ENCODE measurements at places on chromosomes 11 and 22.

DNA sequence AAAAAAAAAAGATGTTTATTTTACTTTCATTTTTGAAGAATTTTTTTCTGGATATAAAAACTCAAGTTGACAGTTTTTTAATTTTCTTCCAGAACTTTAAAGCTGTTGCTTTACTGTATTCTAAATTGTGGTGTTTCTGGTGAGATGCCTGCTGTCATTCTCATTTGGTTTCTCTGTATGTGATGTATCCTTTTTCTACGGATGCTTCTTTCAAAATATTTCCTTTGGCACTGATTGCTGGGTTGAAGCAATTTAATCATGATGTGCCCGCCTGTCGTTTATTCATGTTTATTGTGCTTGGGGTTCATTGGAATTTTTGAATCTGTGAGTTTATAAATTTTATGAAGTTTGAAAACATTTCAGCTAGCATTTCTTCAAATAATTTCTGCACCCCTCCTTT, 29.4 kb upstream of the CTSD start:
- DNase-seq = no peak

DNA sequence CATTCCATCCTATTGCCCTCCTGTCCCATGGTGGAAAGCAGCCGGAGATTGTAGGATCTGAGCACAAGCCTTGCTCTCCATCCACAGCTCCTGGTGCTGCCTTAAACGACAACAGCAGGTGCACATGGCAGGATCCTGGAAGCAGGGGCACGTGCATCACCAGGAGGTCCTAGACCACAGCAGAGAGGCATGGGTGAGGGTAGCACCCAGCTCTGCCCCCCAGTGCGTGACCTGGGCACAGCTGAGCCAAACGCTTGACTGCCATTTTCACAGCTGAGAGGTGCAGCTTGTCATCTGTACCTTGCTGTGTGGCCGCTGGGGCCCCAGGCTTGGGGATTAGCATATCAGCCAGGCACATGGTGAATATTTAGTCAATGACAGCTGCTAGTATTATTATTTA, 92.7 kb downstream of the NTM start:
- no peak for DNase-seq

DNA sequence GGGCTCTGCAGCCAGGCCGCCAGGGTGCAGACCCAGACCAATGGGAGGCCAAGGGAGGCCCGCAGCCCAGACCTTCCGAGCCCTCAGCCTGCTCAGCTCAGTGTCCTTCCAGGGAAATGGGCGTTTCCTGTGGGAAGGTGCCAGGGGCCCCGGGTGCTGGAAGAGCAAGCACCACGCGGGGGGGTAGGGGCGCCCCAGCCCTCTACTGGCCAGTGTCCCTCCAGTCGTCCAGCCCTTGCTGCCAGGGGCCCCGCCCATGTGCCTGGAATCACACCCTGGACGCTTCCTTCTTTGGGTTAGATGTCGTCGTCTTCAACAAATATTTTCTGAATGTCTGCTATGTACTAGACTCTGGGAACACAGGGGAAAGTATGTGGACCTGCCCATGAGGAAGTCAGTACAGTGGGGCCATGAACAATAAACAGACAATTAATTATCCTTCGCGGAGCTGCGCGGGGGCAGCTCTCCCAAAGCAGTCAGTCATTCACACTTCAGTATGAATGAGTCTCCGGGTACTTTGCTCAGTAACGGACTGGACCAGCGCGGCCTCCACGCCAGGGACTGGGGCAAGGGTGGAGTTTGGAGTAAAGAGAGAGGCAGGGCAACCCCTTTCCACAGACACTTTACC, 60.2 kb downstream of the CDKN1C start:
- DNase-seq = no peak

- no peak for DNase-seq
Observed at GRCh38 chr11:9073466-9074225, 17.8 kb downstream of the SCUBE2 start.

GRCh38 chr11:9143721-9144120, 52.3 kb upstream of the SCUBE2 start:
- DNase-seq = no peak
